Activated naive CD8-positive, alpha-beta T cell treated with anti-CD3 and anti-CD28 coated beads, Interleukin-2, amount 50 U/mL, for 16 hours (primary cell): ENCODE measurements at places on chromosomes 1 and 21.

GRCh38 chr1:84401156-84401555 is 2.9 kb downstream of the DNASE2B start:
- no peak for DNase-seq

- DNase-seq, result no peak
These were observed 188.1 kb downstream of the ST6GALNAC3 start for GRCh38 chr1:76262601-76263000.

- DNase-seq, result no peak
These were observed 27.2 kb upstream of the PDE9A start for GRCh38 chr21:42626171-42626570.

DNA sequence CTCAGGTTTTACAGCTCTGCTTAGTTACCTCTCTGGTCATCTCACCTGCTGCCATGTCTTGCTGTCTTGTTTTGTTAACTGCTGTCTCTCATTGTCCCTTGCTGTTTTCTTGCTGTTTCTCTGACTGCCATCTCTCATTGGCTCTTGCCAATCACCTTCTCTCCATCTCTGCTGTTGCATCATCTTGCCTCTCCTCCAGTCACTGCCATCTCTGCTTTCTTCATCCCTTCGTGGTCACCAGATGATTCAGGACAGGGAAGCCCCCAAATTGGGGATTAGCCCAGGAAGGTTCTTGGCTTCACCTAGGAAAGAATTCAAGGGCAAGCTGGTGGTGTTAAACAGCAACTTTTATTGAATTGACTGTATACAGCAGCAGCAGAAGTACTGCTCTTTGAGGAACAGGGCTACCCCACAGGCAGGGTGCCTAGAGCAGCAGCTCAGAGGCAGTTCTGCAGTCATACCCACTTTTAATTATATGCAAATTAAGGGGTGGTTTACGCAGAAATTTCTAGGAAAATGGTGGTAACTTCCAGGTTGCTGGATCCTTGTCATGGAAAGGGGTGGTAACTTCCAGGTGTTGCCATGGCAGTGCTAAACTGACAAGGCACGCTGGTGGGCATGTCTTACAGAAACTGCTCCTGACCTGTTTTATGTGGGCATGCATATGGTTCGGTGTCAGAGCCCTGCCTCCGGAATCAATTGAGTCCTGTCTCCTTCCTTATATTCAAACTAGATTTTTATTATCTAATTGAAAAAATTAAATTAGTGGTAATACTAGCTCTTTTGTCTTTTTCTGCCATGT is 33.4 kb downstream of the SUCO start:
- DNase-seq, result no peak

DNA sequence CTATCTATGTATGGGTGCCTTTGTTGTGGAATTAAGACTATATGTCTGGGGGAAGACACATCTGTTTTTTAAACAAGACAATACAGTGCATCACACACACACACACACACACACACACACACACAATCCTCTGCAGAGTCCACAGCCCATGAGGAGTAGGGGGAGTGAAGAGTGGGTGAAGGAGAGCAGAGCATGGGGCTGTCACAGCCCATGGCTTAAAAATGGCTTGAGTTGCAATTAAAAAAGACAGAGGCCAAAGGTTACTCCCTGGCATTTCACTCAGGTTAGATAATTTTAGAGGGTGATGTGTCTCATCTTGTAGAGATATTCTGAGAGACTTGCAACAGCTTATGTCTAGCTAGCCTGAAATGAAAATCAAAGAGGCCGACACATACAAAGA is 176.5 kb upstream of the PLXNA2 start:
- DNase-seq, result no peak

- DNase-seq, result no peak
These were observed 56.8 kb downstream of the LUZP1 start for GRCh38 chr1:23111600-23112535.

DNA sequence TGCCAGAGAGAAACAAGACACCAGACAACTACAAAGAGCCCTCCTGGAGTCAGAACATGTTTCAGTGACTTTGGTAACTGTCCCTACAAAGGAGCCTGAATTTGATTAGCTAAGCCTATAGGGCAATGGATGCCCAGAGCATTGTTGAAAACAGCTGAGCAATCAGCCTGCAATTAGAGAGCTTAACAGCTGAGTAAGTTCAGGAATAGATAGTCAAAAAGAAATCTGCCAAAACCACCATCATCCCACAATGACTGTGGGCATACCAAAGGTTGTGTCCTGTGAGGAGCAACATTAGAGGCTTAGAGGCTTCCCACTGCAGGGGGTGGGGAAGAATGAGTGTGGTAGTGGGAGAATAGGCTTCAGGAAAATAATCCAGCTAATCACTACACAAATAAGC is 32.1 kb downstream of the SH3BP5L start:
- no peak for DNase-seq

GRCh38 chr1:210586771-210587170 is 258.1 kb downstream of the HHAT start:
- no peak for DNase-seq

GRCh38 chr1:12409681-12410080 is 179.9 kb downstream of the VPS13D start:
- no peak for DNase-seq
